ENCODE measurements at places on chromosomes 16 and 17.
A peak's percentile ranks its signal among the peaks of the same experiment; 100 is the strongest.

GRCh38 chr17:59372138-59372751 is 40.8 kb downstream of the YPEL2 start:
- DNase-seq, result no peak

GRCh38 chr17:17078832-17079231 is 36.6 kb downstream of the MPRIP start:
- no peak for DNase-seq

DNA sequence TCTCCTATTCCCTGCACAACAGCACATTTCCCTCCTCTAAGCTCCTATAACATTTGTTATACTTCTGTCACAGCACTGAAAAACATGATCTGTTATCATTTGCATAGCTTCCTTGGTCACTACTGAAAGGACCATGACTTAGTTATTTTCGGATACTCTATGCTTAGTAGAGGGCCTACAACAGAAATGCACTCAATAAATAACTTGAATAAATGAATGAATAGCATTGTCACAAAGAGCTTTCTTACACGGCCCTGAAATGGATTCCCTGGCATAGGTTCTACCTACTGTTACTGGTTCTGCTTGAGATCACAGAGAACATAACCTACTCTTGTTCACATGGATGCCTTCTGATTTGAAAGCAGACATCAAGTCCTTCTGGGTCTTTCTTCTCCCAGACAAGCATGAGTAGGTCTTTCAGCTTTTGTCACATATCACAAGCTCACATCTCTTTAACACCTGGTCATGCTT is 41.6 kb downstream of the MYO1D start:
- DNase-seq, result no peak

GRCh38 chr16:88719267-88719932 is 13.1 kb downstream of the CTU2 start:
- no peak for DNase-seq

GRCh38 chr17:37107406-37108083 is 158.8 kb downstream of the AATF start:
- DNase-seq, result no peak

GRCh38 chr16:79334127-79334526 is 266.4 kb downstream of the MAF start:
- peak; percentile 26 for DNase-seq

- no peak for DNase-seq
Observed at GRCh38 chr17:10683853-10684252, 13.5 kb downstream of the SCO1 start.

DNA sequence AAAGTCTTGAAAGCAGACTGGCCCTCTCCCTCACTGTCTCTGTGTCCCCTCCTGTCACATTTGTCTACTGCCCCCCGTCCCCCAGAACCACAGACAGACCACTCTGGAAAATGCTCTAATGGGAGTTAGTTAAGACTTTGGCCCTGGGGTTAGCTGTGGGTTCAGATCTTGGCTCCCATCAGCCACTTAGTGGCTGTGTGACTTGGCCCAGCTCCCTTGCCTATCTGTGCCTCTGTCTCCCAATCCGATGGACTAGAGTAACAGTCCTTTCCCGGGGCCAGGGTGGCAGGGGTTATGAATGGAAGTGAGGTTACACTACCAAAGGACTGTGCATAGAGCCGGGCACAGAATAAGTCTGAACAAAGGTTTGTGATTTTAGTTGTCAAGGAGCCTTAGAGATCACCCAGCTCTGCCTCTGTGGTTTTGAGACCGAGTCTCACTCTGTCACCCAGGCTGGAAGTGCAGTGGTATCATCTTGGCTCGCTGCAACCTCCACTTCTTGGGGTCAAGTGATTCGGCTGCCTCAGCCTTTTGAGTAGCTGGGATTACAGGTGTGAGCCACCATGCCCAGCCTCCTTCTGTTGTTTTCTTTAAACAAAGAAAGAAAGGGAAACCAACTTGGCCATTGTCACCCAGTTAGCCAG is 23.7 kb downstream of the PPL start:
- DNase-seq, result no peak

DNA sequence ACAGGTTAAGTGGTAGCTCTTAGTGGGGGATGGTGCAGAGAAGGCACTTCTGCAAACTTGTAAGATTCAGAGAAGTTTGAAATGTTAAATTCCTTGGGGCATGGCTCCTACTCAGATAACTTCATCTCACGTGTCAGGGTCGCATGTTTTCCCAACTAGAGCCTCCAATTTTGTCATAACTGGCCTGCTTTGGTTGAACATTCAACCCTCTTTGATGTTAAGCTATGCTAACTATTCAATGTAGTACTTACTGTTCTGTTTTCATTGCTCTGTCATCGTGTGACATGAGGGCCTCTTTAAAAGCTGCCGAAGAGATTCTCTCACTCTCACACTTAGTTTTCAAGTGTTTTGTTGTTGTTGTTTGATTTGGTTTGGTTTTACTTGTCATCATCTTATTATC is 280.8 kb downstream of the CDH11 start:
- no peak for DNase-seq

- DNase-seq, result no peak
Observed at GRCh38 chr17:76446449-76447231, 6.3 kb downstream of the UBE2O start.

DNA sequence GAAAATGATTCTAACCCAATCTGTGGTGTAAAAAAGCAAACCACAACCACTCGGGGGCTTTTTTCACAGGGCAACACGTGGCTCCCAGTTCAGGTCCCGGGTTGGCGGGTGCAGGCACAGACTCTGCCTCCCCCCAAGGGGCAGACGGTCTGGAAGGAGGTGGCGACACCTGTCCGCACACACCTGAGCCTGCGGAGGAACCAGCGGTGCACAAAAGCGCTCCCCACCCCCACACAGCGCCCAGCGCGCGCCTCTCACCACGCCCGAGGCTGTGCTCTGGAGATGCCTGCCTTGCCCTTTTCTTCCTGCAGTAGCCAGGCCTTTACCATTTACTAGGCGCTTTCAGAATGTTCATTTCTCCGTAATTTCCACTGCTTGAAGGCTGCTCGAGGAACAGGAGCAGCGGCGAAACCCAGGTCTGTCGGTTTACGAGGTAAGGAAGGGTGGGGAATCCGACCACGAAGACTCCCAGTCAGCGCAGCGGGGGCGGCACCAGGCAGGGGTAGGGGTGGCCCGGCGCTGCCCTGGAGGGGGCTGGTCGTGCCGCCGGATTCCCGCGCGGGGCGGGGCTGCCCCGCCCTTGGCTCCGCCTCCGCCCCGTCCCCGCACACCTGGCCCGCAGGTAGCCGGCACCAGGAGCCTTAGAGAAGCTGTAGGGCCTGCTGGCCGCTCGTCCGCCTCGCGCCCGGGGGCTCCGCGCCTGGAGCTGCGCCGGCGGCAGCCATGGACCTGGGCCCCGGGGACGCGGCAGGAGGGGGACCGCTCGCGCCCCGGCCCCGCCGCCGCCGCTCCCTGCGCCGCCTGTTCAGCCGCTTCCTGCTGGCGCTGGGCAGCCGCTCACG is at the start of gene USP43:
Gene USP43, plus strand, starts transcription at position 608 of the 842 bp plus-strand sequence. Its CDS starts 116 bp downstream, at position 724.
- DNase-seq, result no peak

GRCh38 chr16:85750146-85750826 is 610 bp downstream of the C16orf74 start:
- no peak for DNase-seq

DNA sequence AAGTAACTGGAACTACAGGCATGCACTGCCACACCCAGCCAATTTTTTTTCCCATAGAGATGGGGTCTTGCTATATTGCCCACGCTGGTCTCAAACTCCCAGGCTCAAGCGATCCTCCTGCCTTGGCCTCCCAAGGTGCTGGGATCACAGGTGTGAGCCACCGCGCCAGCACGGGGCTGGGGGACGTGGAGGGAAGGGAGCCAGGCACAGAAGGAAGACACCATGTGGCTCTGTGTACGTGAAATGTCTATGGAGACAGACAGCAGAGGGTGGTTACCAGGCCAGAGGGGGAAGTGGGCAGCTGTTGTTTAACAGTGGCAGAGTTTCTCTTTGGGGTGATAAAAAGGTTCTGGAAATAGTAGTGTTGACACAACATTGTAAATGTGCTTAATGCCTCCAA is 4.6 kb upstream of the PIEZO1 start:
- no peak for DNase-seq

GRCh38 chr16:66904428-66904845 is 14.2 kb downstream of the CDH16 start:
- no peak for DNase-seq

DNA sequence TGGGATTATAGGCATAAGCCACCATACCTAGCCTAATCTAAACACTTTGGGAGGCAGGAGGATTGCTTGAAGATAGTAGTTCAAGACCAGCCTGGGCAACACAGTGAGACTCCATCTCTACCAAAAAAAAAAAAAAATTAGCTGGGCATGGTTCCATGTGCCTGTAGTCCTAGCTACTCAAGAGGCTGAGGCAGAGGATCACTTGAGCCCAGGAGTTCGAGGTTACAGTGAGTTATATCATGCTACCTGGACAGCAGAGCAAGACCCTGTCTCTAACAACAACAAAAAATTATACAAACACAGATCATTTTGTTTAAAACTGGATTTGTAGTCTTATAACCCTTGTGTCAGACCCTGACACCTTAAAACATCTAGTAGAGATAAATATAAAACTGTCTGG is 7.7 kb upstream of the C16orf54 start:
- no peak for DNase-seq

- DNase-seq, result no peak
Observed at GRCh38 chr17:59757470-59757869, 50.0 kb downstream of the VMP1 start.

- no peak for DNase-seq
Observed at GRCh38 chr17:4444782-4445473, 11.2 kb downstream of the SPNS3 start.

Data from T-helper 9 cell (primary cell).